ENCODE measurements at places on chromosomes 6 and 20.

GRCh38 chr20:10658051-10658823 is 15.6 kb downstream of the JAG1 start:
- no peak for DNase-seq

- no peak for DNase-seq
Measured at GRCh38 chr6:143052282-143052681, 8.4 kb upstream of the AIG1 start.

DNA sequence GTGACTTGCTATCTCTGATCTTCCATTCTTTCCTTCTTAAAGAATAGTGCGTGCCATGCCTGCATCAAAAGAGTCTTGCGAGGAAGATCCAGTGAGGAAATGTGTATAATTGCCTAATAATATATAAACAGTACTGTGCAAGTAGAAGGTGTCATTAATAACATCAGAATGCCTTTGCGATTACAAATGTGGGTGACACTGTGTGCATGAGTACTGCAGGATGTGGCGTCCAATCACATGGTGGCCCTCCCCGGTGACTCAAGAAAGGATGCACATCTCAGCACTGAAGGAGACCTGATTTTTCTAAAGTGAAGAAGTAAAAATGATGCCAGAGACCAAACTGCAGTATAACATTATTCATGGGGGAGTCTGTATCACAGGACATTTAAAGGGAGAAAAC is 107.5 kb upstream of the EDN1 start:
- DNase-seq: no peak

DNA sequence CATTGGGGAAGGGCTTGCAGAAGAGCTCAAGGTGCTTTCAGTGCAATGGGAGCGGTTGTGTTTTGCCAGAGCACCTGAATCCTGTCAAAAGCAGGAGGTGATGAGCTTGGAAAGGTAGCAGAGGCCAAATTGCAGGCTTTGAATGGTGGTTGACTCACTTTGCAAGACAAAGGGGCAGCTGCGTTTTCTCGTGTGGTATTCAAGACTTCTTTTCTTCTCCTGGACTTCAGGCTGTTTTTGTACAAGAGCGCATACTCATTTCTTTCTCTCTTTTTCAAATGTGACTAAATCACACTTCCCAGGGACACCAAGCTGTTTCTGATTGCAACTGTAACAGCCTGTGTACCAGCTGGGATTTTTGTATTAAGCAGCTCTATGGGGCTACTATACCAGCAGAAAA is 32.3 kb downstream of the GHRH start:
- no peak for DNase-seq

DNA sequence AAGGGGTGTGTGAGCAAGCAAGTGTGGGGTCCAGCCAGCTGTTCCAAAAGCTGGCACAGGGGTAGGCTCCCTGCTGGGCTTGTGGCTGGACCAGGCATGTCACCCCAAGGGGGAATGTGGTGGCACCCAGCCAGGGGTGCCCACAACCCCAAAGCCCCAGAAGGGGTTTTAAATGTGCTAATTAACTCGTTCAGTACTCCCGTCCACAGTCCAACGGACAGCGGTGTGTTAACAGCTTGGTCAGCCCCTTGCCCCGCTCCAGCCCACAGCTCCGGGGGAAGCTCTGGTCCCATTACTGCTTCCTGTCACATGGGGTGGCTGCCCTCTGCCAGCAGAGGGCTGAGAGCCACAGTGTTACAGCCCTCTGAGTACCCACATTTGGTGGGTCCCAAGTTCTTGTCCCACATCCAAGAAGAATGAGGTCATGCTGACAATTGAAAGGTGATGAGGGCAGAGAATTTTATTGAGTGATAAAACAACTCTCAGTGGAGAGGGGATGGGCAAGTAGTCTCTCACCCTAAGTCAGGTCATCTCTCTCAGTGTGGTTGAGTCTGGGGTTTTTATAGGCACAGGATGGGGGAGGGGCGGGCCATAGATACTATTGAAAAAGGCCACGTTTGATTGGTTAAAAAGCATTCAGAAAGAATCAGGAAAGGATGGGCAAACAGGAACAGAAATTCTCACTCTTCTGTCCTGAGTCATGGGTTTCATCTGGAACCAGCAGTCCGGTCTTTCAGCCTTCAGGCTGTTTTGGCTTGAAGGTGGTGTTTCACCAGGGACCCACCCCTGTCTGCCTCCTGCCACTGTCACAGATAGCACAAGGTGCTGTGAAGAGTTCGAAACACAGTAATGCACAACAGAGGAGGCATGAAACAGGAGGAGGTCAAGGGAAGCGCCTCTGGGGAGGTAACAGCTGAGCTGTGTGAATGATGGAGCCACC is 238.5 kb downstream of the NFATC2 start:
- DNase-seq: no peak

Data from erythroblast (primary cell).